ENCODE measurements at places on chromosomes 7 and 10.

DNA sequence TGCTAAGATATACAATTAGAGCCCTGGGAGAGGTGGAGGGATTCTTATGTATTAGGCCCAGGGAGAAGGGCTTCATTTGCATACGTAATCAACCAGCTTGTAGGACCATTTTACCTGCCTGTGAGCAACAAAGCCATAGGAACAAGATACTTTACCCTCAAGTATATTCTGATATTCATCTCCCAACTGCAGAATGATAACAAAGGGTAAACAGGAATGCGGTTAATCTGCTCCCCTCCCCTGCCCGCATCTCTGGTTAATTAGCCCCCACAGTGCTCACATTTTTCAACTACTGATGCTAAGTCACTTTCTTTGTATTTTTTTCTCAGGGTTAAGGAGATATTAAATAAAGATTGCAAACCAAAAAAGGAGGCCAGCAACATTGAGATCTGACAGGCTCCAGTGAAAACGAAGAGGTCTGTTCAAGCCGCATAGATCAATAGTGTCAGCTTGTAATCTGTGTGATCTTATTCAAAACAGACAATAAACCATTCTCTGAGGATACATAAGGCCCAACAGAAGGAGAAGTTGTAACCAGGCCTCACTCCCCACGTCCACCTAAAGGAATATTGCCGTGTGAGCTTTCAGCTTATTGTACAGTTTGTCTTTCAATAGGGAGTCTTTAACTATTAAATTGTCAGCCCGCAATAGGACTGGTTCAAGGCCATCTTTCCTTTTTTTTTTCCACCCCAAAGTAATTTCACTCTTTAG is 203.4 kb downstream of the RAPGEF5 start:
- DNase-seq = no peak

GRCh38 chr10:45118929-45119328 is 118.2 kb downstream of the ZNF22 start:
- DNase-seq = no peak

- DNase-seq = no peak
These were observed 143.3 kb downstream of the SLC25A13 start for GRCh38 chr7:96178581-96178980.

DNA sequence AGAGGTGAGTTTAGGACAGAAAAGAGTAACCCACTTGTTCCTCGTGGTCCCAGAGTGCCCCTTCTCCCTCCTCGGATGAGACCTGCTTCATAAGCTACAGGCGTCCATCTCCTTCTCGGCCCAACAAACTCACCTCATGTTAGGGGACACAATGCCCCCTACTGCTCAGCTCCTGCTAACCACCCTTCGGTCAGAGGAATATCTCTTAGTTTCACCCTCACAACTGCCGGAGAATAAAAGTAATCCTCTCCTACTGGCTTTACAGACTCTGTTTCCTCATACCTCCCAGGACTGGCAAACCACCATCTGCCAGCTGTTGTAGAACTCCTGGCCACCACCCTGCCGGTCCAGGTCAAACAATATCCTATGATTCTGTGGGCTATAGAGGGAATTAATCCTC is 3.2 kb downstream of the AKR1B15 start:
- DNase-seq = no peak

- no peak for DNase-seq
These were observed 403 bp downstream of the CDK6 start for GRCh38 chr7:92835851-92836488.

- no peak for DNase-seq
These were observed 12.3 kb upstream of the TRDMT1 start for GRCh38 chr10:17213646-17214349.

DNA sequence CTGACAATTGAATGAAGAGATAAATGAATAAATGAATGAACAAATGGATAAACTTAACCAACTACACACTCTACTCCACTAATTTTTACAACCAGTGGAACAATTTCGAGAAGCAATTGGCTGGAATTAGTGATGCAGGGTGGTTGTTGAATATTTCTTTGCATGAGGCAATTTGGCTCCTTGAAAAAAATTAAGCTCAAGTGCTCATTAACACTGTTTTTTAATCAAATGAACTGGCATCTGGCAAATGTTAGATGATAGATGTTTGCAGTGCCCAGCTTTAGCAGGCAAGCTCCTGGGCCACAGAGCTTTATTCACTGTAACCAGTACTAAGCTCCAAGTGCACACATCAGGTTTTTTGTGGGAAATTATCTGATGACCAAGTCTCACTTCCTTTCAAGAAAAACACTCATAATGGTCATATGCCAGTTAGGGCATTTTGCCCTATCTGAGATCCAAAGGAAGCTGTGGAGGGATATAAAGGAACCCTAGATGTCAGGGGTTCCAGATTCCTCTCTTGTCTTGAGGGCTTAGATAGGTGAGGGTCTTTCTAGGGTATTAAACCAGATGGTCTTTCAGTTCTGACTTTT is 16.4 kb upstream of the ADD3 start:
- DNase-seq = no peak

GRCh38 chr10:70430493-70431445 is 10.7 kb downstream of the NODAL start:
- no peak for DNase-seq
